ENCODE measurements at places on chromosomes 4 and X.

DNA sequence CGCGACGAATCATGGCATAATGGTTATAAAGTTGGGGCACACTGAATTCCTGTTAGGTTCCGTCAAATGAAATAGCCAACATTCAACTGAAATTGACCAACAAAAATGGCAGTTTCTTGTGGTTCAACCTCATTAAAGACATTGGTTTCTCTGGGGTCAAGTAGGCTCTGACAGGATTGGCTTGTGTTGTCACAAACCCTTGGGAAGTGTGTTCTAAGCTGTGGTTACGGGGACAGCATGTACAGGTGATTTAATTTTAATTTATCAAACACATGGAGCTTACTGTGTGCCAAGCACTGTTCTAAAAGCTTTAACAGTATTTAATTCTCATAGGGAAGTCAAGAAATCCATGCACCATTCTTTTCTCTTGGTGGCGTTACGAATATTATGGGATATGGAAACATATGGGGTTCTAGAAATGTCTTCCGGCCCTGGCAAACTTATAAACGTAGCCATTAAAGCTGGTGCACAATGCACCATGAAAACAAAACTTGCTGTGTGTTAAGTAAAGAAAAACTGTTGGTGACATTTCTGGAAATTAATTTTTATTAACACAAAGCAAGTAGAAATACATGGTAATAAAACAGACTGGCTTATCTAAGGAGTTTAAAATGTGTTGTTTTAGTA, 891 bp downstream of the XK start:
- DNase-seq = no peak

DNA sequence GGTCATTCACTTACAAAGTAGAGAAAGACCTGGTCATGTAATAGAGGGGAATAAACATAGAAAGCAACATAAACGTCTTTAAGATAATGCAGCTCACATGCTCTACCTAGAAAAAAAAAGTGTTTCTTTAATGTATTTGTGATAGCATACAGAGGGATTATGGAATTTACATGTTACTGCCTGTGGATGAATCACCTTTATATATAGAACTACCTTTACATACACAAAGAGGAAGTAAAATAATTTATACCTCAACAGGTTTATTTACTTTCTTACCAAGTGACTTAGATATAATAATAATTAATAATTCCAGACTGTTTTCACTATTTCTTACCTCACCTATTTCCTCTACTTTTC, 81.5 kb downstream of the PPP3CA start:
- no peak for DNase-seq

DNA sequence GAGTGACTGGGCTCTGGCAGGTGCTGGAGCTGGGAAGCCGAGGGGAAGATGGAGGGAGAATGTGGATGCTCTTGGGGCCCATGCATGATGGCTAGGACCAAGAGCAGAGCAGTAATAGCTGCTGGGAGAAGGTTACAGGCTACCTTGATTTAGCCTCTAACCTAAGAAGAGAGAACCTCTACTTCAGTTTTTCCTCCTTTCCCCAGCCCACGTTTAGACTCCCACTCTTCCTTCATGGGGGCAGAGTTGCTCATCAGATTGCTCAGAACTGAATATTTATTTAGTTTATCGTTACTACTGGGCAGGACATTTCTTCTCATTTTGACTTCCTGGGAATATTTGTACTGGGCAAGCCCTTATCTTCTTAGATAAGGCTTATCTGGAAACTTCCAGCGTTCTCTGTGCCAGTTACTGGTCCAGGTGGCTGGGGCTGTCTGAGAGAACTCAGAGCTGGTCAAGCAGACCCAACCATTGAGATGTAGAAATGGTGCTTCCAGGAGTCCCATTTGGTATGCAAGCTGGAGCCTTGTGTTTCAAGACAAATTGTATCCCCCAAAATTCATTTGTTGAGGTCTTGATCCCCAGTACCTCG, 442.9 kb upstream of the BOD1L1 start:
- no peak for DNase-seq

GRCh38 chr4:129623233-129623875, 527.4 kb downstream of the C4orf33 start:
- no peak for DNase-seq

DNA sequence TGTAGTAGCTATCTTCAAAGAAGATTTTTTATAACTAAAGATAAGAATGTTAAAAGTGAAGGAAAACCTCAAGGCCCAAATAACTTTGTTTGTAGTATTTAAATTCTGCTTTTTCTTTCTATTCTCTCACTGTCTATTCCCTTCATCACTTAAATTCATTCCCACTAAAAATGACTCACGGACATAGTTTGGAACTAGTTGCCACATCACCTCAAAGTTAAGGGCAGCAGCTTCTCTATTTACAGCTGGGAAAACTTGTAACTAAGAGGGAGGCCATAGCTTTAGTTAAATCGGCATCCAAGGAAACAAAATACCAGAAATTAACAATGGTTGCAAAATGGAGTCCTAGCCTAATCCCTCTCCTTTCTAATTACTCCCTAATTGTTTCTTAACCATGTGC, 325.4 kb upstream of the MAGEB2 start:
- no peak for DNase-seq

- no peak for DNase-seq
Measured at GRCh38 chr4:1711571-1712215, 426 bp downstream of the SLBP start.

- DNase-seq = no peak
Measured at GRCh38 chr4:149752729-149753128, 62.9 kb downstream of the IQCM start.

DNA sequence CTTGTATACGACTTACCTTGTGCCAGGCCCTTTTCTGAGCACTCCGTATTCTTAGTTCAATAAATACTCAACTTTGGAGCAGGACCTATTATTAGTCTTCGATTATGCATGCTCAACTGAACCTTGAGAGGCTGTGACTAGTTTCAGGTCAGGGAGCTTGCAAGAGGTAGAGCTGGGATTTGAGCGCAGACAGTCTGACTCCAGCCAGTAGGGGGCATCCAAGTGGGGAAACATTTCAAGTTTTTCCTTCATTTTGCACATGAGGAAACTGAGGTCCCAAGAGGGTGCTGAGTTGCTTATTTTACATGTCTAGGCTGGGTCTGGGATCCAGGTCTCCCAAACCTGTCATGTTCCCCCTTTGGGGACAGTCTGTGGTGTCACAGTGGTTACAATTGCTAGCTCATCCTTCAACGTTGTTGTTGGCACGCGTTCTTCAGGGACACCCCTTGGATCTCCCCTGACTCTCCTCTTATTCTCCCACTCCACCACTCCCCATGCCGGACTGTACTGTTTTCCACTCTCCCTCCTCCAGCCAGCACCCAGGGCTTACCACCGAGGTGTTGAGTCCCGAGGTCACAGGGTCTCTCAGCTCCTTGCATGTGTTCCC, 6.7 kb upstream of the PRICKLE3 start:
- no peak for DNase-seq

DNA sequence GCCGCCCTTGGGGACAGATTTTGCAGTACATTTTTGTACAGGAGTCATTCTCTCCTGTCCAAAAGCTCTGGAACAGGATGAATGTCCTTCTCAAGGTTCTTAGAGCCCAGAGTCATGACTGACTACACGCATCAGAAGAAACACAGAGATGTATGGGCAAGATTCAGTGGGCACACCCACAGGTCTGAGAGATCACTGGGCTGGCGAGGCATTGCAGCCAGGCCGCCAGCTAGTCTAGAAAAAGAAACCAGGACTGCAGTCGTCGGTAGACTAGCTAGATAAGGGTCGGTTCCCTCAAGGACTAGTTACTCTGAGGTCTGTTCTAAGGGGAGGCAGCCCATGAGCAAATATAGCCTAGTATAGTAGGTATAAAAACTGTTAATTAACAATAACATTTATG, 19.8 kb downstream of the GBA3 start:
- DNase-seq = no peak

DNA sequence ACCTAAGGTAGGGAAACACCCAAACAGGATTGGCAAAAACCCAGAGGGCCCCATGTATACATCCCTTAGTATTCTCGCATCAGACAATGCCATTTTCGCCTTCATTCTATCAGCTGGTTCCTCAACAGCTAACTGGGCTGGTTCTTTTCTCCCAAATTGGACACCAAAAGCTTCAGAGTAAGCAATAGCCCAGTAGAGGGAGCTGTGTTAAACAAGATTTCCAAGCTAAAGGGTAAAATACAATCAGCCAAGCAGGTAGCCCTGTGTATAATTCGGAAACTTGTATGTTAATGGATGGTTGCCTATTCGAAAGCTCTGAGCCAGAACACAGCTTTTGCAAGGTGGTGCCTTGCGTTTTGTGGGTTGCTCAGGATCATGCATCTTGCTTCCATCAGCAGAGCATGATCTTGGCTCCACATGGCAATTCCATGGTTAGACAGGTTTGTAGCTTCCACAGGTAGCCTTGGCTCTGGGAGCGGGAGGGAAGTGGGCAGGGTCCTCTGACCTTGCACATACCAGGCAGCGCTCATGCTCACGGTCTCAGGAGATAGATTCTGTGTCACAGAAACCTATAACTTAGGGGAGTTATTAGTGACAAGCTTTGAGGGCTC, 115.2 kb upstream of the LNX1 start:
- DNase-seq = no peak

DNA sequence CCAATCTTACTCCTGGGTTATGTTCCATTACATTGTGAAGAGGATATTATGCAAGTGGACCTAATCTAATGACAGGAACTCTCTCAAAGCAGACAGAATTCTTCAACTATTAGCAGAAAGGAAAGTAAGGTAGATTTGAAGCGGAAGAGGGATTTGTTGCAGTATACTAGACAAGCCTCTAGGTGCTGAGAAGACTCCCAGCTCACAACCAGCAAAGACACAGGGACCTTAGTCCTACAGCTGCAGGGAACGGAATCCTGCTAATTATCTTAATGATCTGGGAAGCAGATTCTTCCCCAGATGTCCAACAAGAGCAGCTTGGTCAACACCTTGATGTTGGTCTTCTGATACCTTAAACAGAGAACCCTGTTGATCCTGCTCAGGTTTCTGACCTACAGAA, 73.6 kb downstream of the STK32B start:
- no peak for DNase-seq

DNA sequence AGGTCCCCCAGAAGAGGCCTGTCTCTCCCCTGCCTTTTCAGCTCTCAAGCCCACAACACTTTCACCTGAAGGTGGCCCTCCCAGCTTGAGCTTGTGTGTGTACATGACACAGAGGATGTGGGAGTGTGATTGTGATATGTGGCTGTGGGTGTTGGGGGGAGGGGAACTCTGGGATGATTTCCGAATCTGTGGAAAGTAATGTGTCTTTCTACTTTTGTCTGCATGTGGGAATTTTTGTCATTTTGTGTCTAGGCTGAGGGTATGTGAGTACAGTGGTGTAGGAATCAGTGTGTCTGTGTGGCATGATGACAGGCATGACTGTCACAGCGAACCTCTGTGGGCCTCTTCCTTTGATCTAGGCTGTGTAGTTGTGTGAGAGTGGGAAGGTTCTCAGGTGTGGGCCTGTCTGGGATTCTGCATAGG, 6.4 kb downstream of the SYP start:
- DNase-seq = no peak

- no peak for DNase-seq
Measured at GRCh38 chrX:147912093-147912801, 528 bp downstream of the FMR1 start.

- no peak for DNase-seq
Measured at GRCh38 chr4:620201-620600, 5.2 kb upstream of the PDE6B start.

DNA sequence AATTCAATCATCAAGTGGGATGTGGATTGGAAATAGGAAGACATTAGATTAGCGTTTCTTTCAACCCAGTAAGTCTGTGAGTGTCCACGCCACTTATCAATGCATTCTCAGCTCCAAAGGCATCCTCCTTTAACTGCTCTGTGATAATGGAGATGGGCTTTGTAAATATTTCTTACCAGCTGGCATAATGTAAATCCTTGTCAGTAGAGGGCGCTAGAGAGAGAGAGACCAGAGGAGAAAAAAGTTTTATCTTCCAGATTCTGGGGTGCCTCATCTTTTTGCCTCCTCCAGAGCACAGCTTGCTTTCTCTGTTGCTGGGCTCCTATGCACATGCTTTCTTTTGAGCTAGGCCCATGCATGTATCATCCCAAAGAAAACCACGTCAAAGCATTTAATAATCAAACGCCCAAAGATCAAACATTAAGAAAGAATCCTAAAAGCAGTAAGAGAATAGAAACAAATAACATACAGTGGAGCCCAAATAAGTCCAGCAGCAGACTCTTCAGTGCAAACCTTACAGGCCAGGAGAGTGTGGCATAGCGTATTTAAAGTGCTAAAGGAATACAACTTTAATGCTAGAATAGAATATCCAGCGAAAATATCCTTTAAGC, 9.6 kb upstream of the MTMR1 start:
- DNase-seq = no peak

DNA sequence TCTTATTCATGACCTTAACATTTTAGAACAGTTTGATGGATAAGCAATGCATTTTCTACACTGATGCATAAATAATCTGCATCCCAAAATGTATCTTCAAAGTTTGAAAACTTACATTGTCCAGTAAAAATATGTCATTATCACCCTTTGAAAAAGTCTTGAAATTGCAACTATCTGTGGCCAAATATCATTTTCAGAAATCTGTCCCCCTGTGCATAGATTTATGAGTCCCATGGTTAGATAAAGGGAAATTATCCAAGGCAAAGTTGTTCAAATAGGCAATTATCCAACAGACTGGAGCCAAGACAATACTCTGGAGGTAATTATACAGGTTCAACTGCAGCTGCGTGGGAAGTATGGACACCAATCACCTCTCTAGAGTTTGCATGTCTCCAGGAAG, 182.5 kb upstream of the INTU start:
- no peak for DNase-seq

DNA sequence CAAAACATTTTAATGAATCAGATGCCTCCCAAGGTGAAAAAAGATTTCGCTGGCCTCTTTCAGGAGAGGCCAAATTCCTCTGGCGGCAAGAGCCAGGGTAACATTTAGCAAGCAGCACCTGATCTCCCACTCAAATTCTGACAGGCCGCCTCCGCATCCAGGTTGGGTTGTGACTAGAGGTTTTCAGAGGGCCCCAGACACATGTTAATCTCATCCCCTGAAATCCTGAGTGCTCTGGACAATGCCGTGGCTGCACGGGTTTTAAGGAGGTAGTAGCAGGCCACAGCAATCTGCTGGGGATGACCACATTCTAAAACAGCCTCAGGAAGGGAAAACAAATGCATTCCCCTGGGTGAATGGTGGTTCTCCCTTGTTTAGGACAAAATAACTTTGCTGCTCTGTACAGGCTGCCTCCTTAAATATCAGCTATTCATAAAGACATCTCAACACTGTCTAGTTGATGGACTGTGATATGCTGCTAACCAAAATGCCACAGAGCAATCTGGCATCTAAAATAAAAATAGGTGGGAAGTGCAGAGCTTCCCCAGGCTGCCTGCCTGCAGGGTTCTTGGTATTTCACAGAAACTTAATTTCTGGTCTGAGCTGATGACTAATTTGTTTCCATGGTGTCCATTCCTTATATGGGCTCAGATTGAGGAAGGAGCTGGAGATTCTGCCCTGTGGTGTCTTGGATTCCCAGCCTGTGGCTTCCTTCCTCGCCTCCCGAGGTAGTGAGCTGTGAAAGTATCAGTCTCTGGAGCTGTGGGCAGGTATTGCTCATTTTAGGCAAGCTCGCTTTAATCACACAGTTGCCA, 202.0 kb downstream of the DCLK2 start:
- DNase-seq = no peak

- no peak for DNase-seq
Measured at GRCh38 chr4:79528241-79528706, 120.2 kb upstream of the GK2 start.

All from RWPE2 (cell line).